Left colon (tissue), 2 donors: ENCODE measurements at places on chromosomes 4 and X. TPM values are rescaled to one million over a fixed set of nuclear protein-coding genes. Genes with fewer than 3 reads are reported as not detected.

GRCh38 chrX:111168314-111168713, 72.3 kb downstream of the PAK3 start:
- DNase-seq, result no peak

GRCh38 chrX:110004731-110005369, 1.9 kb downstream of the TMEM164 start:
- no peak for DNase-seq

DNA sequence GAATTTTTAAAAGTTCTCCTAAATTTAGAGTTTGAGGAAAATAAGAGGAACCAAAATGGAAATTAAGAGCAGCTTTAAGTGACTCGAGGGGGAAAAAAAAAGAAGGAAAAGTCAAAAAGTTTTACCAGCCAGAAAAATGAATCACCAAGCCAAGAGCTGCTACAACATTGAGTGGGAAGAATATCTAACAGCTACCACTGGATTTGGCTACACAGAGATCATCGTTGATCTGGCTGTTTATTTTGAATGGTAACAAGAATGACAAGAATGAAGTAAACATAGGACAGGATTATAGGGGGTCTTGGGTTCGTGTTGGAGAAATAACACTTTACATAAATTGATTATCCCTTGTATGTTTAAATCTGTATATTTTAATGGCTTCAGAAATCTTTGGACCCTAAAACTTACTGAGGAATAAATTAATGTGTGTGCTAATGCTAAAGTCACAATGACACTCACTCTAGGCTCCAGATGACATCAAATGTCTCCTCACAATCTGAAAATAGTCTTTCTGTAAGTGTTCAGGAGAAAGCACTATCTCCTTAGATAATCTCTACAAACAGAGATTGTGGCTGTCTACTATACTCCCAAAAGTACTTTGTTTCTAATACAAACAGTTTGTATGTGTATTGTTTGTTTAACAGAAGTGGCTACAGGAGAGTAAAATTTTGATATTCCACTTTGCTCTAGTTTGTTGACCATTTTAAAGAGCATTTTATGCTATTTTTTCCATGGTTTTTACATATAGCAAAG, 3.1 kb upstream of the CSN3 start:
- DNase-seq, result no peak

DNA sequence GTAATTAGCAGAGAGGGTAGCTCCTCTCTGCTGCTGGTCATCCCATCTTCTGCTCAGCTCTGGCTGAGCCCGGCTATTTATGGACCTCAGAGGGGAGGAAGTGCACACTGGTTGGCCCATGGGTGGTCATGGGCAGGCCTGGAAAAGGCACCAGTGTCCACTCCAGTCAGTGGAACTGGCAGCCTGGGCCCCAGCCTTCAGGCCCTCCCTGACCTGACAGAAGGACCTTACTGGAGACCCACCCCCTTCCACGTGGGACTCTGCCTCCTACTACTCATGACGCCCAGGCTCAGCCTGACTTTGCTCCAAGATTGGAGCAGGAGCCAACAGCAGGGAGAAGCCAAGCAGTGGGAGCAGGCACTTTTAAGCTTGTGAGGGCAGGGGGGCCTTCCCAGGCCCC, 8.0 kb upstream of the ART3 start:
- DNase-seq, result no peak

- peak; percentile 23 for DNase-seq
These were observed 64.3 kb upstream of the WDR17 start for GRCh38 chr4:176001151-176002006.

GRCh38 chr4:77075869-77076799, at the start of gene CCNI:
Gene CCNI (minus strand): TSS chr4:77075989. CDS start chr4:77066362, 9,627 bp downstream.
- peak; percentile 95 for DNase-seq

The PNMA6E gene
- not detected for total RNA-seq

The EPGN gene
- total RNA-seq, result not detected

GRCh38 chr4:171846893-171847292, 33.7 kb downstream of the GALNTL6 start:
- DNase-seq, result no peak

The DRP2 gene
- total RNA-seq, result 0.21 TPM

The EDA2R gene
- total RNA-seq, result 1.1 TPM

- DNase-seq, result peak; percentile 27
These were observed 126.5 kb downstream of the ADGRA3 start for GRCh38 chr4:22389240-22389870.

DNA sequence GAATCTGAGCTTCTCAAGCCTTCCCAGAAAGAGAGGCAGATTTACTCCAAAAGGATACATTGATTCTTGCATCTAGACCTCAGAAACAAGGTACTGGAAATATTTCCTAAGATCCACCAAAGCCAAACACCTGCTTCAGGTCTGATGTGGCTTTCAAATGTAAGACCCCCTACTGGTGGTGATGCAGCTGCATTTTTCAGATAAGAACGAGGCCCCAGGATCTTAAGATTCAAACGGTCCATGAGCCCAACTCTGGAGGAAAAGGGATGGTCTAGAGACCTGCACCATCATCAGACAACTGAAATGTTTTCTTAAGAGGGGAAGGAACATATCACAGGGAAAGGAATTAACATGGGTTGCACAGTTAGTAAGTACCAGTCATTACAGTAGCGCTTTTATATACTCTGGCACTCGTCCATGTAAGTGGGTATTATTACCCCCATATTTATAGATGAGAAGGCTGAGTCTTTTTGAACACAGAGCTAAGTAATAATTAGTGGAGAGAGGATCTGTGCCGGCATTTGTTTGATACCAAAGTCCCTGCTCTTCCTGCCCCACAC, 73.7 kb downstream of the LEF1 start:
- no peak for DNase-seq

DNA sequence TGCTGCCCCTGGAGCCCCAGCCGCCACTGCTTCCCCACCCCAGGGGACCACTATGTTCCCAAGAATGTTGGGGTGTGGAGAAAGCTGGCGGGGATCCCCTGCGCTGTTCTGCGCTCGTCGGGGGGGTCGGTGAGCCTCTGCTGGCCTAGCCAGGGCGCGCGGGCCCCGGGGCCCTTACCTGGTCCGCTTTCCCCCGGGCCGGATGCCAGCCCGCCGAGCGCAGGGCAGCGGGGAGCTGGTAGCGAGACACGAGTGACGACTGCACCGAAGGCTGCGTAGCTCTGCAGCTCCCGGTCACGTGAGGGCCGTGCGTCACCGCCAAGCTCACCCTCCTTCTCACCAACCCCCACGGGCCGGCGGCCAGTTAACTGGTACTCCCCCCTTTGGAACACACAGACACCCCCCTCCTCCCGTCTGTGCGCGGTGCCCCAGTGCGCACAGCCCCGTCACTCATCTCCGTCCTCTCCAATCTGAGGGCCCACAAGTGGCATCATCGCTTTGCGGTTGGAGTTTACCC, at the start of gene BEX1:
TSS of gene BEX1 (minus strand) at position 254 of the 517 bp plus-strand sequence. CDS start 897 bp downstream, outside the sequence.
- no peak for DNase-seq

The CCDC110 gene
- 2.0 TPM for total RNA-seq

- DNase-seq, result no peak
These were observed 60.2 kb upstream of the MSN start for GRCh38 chrX:65607070-65607742.

- DNase-seq, result no peak
These were observed 793.3 kb upstream of the MAGEB2 start for GRCh38 chrX:29422034-29422433.

The XKRX gene
- 2.3 TPM for total RNA-seq

The SPACA5 gene
- not detected for total RNA-seq

DNA sequence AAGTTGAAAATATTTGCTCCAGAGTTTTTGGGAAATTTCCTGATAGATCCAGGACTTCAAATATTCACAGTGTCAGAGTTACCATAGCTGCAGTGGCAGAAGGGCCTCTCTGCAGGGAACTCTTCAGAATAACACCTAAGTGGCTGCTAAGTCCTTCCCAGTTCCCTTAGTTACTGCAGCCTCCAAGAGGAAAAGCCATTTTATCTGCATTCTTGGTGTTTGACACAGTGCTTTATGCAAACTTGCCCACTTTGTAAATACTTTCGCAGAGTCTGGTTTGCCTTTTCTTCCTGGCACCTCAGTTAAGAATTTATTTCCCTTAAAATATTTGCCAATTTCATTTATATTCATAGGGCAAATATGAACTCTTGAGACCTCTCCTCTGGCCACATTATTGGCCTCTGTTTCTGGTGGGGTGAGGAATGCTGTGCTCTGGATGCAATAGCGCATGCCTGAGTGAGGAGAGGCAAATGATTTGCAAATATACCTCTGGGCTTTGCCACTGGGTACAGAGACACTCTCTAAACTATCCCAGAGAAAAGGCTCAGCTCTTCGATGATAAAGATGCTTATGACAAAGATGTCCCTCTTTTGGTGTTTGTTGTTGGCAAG, 566.3 kb upstream of the NR3C2 start:
- DNase-seq, result no peak

DNA sequence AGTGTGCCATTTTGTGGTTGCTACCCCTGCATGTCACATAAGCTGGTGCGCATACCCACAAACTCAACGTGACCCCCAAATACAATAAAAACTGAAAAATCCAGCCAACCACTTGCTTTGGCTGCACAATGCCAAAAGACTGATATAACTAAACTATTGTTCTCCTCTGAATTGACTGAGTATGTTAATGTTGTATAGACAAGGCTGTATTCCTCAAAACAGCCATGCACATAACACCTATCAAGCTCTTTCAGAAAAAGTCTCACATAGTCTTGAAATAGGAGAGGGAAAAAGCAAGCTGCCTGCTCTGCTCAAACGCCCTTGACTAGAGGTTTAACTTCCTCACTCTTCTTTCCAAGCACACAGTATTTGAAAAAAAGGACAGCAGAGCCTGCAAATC, 126.4 kb upstream of the NOCT start:
- DNase-seq, result no peak

The TMEM156 gene
- not detected for total RNA-seq

GRCh38 chrX:72060196-72060920, 71.4 kb downstream of the RTL5 start:
- DNase-seq, result no peak

GRCh38 chrX:152958047-152958446, 35.9 kb downstream of the PNMA5 start:
- DNase-seq, result no peak

The ARHGAP6 gene
- total RNA-seq, result 1.4 TPM

The CLDN24 gene
- not detected for total RNA-seq
